ENCODE measurements at places on chromosomes 6 and 20. TPM values are rescaled to one million over a fixed set of nuclear protein-coding genes. Genes with fewer than 3 reads are reported as not detected.

DNA sequence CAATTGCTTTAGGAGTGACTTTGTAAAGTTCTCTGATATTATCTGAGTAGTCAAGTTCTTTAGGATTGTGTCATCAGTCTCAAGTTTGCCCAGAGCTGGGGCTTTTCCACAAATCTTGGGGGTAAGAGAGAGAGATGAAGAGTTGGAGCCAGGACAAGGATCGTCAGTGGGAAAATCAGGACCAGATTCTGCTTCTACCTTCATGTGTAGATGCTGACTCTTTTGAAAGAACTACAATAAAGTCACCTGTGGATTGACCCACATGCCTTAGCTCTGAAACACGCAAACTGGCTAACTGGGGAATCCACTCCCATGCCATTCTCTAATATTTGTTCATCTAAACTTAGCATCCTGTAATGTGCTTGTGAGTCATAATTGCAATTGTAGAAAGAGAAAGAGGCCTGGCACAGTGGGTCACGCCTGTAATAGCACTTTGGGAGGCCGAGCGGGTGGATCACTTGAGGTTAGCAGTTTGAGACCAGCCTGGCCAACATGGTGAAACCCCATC, 15.6 kb upstream of the BICRAL start:
- no peak overlapping the region for H3K27ac ChIP-seq
- no peaks in the 10 kb centered on the region for H3K27me3 ChIP-seq
- peaks cover 8% of the 10 kb centered on the region for H3K4me1 ChIP-seq
- H3K36me3 ChIP-seq, result no peaks in the 10 kb centered on the region
- no peak for DNase-seq

Gene MARCKS
- total RNA-seq, result 2.8 TPM

DNA sequence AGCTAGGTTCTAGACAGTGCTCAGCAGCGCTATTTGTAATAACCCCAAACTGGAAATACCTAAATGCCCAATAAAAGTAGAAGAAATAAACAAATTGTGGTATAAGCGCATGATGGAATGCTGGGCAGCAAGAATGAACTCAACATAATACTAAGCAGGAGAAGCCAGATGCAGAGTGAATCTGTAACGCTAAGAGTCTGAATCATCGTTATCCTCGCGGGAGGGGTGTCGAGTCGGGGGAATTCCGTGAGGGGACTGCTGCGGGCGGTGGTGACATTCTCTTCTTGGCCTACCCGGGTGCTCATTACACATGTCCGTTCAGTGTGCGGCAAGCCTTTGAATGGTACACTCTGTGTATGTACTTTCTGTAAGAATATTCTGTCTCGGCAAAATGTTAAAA, 83.7 kb downstream of the SULF2 start:
- no peak overlapping the region for H3K27ac ChIP-seq
- no peaks in the 10 kb centered on the region for H3K27me3 ChIP-seq
- no peaks in the 10 kb centered on the region for H3K36me3 ChIP-seq
- H3K4me3 ChIP-seq, result no peak overlapping the region
- H3K4me1 ChIP-seq, result no peaks in the 10 kb centered on the region

DNA sequence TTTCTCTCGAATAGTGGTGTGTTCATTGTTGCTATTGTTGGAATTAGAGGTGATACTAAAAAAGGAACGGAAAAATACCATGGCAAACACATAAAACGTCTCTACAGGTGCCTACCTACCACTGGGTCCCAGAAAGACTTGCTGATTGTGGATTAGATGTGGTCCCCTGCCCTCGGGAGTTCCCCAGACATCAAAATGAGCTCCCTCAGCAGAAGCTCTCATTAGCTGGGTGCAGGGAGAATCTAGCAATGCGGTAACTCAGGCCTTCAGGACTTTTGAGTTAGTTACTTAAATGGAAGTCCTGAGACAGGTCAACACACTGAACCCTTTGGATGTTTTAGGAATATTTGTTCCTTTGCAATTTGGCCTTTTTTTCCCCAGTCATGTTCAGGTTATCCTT, 6.1 kb downstream of the IRF4 start:
- H3K27ac ChIP-seq, result no peak overlapping the region
- H3K36me3 ChIP-seq, result no peaks in the 10 kb centered on the region
- H3K4me3 ChIP-seq, result no peak overlapping the region
- no peak for DNase-seq
- no peaks in the 10 kb centered on the region for H3K27me3 ChIP-seq
- H3K4me1 ChIP-seq, result no peaks in the 10 kb centered on the region

- H3K4me3 ChIP-seq, result no peak overlapping the region
- no peak overlapping the region for H3K27ac ChIP-seq
- H3K4me1 ChIP-seq, result peaks cover 4% of the 10 kb centered on the region
- H3K27me3 ChIP-seq, result no peaks in the 10 kb centered on the region
- no peaks in the 10 kb centered on the region for H3K36me3 ChIP-seq
- DNase-seq, result no peak
Observed at GRCh38 chr6:149049230-149049629, 268.3 kb upstream of the TAB2 start.

GRCh38 chr6:30345852-30346251, 896 bp downstream of the RPP21 start:
- H3K4me1 ChIP-seq, result peaks cover 24% of the 10 kb centered on the region
- H3K36me3 ChIP-seq, result peaks cover 4% of the 10 kb centered on the region
- H3K4me3 ChIP-seq, result peak overlapping the region; percentile 98
- no peak for DNase-seq
- H3K27ac ChIP-seq, result no peak overlapping the region
- no peaks in the 10 kb centered on the region for H3K27me3 ChIP-seq

DNA sequence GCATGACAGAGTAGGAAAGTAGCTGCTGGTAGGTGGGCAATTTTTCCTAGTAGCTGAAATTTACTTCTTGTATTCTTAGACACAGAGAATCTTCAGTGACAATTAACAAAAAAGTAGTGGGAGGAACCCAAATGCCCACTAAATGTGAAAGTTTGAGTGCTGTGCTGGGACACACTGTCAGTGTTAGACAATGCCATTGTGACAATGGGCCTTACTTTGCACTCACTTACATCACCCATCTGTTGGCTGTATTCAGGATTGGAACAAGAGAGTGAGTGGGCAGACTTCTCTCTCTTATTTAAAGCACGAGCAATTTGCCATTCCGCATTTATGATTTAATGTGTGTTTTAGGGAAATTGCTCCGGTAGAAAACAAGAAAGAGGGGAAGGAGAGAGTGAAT, 662.5 kb downstream of the CBLN4 start:
- H3K27ac ChIP-seq, result no peak overlapping the region
- no peaks in the 10 kb centered on the region for H3K27me3 ChIP-seq
- H3K36me3 ChIP-seq, result no peaks in the 10 kb centered on the region

DNA sequence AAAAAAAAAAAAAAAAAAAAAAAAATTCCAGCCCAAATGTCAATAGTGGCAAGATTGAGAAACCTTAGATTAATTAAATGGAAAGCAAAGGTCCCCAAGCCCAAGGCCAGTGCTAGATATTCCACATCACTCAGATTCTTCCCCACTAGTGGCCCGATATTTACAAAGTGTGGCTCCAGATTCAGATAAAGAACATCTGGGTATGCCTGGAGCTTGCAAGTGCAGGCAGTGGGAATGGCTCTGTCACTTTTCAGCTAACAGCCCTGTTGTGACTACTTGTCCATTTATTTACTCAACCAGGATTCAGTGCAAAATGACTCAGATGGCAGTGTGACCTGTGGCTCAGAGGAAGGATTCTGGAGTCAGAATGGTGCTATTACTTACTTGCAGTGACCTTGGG, 8.2 kb upstream of the KCNB1 start:
- no peak for DNase-seq
- no peaks in the 10 kb centered on the region for H3K4me1 ChIP-seq
- H3K27ac ChIP-seq, result no peak overlapping the region
- H3K36me3 ChIP-seq, result no peaks in the 10 kb centered on the region
- H3K27me3 ChIP-seq, result no peaks in the 10 kb centered on the region
- H3K4me3 ChIP-seq, result no peak overlapping the region

Gene MUCL3
- total RNA-seq, result not detected

GRCh38 chr6:56843476-56844349, 111.2 kb upstream of the BEND6 start:
- peak; percentile 66 for DNase-seq
- no peak overlapping the region for H3K27ac ChIP-seq
- no peaks in the 10 kb centered on the region for H3K36me3 ChIP-seq
- no peak overlapping the region for H3K4me3 ChIP-seq
- H3K4me1 ChIP-seq, result no peaks in the 10 kb centered on the region

DNA sequence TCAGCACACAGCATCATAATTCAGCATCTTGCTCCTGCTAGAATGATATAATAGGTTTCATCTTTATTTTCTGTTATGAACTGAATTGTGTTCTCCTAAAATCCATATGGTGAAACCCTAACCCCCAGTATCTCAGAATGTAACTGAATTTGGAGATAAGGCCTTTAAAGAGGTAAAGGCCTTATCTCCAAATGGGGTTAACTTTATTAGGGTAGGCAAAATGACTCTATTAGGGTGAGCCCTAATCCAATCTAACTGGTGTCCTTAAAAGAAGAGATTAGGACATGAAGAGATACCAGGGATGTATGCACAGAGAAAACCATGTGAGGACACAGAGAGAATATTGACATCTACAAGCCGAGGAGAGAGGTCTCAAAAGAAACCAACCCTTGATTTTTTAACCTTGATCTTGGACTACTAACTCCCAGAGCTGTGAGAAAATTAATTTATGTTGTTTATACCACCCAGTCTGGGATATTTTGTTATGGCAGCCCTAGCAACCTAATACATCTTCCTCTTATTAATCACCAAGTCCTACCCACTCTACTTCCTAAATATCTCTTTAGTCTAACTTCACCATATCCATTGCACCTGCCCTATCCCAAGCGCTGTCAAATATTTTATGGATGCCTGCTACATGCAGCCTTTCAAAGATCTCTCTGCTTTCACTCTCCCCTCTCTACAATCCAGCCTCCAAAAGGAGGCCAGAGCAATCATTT, 8.5 kb upstream of the MRS2 start:
- DNase-seq, result no peak
- no peak overlapping the region for H3K4me3 ChIP-seq
- H3K27me3 ChIP-seq, result no peaks in the 10 kb centered on the region
- H3K36me3 ChIP-seq, result no peaks in the 10 kb centered on the region
- no peak overlapping the region for H3K27ac ChIP-seq

DNA sequence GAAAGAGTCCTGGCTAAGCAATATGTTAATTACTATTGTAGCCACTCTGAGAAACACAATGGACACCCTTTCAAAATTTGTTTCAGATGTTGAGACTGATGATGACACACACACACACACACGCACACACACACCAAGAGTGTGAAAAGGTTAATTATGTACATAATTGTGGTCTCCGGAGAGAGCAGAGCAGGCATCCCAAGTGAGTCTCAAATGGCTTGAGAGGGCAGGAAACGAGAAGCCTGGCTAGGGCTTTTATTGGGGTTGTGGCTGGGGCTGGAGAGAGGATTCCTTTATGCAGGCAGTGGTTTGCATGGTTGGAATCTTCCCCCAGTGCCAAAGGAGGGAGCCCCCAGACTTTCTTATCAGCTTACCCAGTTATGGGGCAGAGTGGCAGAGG, 38.2 kb upstream of the NKX2-4 start:
- no peak overlapping the region for H3K27ac ChIP-seq
- no peaks in the 10 kb centered on the region for H3K36me3 ChIP-seq
- no peaks in the 10 kb centered on the region for H3K4me1 ChIP-seq
- no peak overlapping the region for H3K4me3 ChIP-seq
- no peak for DNase-seq

DNA sequence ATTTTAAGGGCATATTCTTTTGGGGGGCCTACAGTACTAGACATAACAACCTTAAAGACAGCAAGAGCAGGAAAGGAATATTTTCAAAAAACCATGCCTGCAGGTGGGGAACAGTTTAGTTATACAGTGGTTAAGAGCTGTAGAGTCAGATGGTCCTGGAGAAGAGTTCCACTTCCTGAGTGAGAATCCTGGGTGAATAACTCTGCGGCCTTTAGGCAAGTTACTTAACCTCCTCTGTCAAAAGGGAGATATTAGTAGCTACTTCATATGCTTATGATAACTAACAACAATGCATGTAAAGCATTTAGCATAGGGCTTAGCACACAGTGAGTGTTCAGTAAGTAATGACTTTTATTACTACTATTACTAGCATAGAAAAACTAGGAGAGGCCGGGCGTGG, 119.2 kb upstream of the TAB2 start:
- H3K4me1 ChIP-seq, result no peaks in the 10 kb centered on the region
- no peak overlapping the region for H3K27ac ChIP-seq
- H3K36me3 ChIP-seq, result no peaks in the 10 kb centered on the region
- no peaks in the 10 kb centered on the region for H3K27me3 ChIP-seq
- no peak overlapping the region for H3K4me3 ChIP-seq
- DNase-seq, result no peak

Gene CLPSL2
- total RNA-seq, result not detected

Gene MMS22L
- 50.4 TPM for total RNA-seq

DNA sequence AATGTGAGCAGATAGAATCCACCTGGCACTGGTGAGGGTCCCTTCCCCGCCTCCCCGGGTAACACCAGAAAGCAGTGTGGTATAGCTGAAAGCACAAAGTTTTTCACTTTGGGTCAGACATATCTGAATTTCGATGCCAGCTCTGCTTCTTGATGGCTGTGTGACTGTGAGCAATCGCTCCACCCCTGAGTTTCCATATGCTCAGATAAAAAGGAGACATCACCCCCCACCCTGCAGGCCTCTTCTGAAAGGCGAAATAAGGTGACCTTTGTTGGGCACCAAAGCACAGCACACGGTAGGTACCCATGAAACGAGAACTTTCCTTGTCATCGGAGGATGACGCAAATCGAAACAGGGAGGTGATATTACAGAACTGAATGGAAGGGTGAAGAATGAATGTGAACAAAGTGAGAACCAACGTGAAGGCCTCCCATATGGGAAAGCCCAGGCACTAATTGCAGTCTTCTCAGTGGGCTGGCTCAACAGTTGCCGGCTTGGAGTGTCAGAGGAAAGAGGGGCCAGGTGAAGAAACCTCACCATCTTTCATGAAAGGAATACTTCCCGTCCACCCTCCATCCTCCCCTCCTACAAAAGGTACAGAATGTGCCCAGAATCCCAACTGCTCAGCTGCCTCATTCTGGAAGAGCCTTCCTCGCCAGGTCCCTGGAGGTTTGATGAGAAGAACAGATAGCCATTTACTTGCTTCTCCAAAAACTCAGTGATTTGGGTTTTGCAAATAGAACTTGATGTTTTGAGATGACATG, 61.8 kb downstream of the NFATC2 start:
- no peak overlapping the region for H3K4me3 ChIP-seq
- peaks cover 49% of the 10 kb centered on the region for H3K36me3 ChIP-seq
- peaks cover 40% of the 10 kb centered on the region for H3K4me1 ChIP-seq
- H3K27ac ChIP-seq, result peak overlapping the region; percentile 38
- no peak for DNase-seq
- no peaks in the 10 kb centered on the region for H3K27me3 ChIP-seq

DNA sequence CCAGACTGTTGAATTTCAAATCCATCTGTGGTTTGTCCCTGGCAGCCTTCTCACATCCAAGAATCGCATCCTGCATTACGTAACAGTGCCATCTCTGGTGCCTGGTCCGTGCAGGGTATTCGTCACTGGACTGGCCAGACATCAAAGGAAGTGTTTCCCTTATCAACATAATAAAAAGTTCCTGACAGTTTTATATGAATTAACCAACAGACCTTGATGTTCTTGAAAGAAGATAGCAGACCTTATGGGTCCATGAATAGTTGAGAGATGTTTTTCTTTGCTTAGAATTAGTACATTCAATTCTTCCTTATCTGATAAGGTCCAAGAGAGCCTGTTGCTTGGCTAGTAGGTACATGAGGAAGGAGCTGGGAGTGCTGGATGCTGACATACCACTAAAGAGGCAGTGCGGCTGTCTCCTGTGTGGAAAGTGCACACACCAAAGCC, 77.6 kb downstream of the PHACTR2 start:
- DNase-seq, result no peak
- H3K27me3 ChIP-seq, result no peaks in the 10 kb centered on the region
- no peak overlapping the region for H3K27ac ChIP-seq
- H3K4me1 ChIP-seq, result no peaks in the 10 kb centered on the region
- H3K36me3 ChIP-seq, result no peaks in the 10 kb centered on the region
